ENCODE measurements at places on chromosomes 3 and 15.

- DNase-seq = no peak
Observed at GRCh38 chr3:109050591-109051167, 67.3 kb downstream of the MORC1 start.

DNA sequence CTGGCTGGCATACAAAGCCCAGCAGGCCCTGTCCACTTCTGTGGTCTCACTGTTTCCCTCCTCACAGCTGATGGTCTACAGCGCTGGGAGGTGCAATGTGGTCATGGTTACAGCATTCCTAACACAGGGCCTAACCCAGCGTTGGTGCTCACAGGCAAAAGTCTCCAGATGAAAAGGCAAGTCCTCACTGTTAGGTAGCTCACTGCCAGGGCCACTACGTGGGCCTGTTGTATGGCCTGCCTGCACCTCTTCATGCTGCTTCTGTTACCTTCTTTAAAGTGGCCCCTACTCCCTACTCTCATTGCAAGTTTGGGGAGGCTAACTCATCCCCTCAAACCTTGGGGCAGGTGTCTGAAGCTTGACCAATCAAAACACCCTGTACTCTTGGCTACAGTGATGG, 31.3 kb downstream of the CCDC13 start:
- DNase-seq = no peak

DNA sequence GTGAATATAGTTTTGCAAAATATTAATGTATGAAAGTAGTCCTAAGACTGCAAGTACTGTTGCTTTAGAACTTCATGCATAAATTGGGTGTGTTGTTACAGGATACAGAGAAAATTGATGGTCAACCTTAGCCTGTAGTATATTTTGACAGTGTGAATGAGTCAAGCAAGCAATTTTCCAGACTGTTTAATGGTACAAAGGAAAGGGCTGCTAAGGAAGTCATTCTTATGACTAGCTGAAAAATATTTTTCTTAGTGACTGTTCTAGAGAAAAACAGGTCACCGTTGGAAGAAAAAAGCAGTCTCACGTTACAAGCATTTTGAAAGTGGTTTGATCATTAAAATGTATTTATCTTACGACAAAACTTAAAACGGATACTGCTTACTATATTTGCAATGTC, 49.2 kb downstream of the MBNL1 start:
- no peak for DNase-seq

- DNase-seq = no peak
Observed at GRCh38 chr3:165852711-165853110, 15.5 kb upstream of the BCHE start.

DNA sequence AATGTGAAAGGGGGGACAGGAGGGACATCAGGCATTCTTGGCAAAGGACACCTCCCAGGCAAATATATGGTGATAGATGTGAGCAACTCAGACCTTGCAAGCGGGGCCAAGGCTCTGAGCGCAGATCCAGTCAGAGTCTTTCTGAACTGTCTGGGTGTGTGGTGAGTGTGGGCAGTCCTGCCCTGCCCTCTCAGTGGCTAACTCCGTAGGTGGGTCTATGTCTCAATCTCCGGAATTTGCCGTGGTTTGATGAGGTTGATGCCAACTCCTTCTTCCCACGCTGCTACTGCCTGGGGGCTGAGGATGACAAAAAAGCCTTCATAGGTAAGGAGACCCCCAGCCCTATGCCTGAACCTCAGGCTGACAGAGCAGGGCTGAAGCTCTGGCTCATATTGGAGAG, 7.4 kb downstream of the TTLL3 start:
- no peak for DNase-seq

GRCh38 chr15:23860290-23861245, 173.5 kb upstream of the NDN start:
- DNase-seq = peak; percentile 27
